Activated T-cell treated with anti-CD3 and anti-CD28 coated beads for 24 hours (primary cell): ENCODE measurements at places on chromosomes 3 and 15.

GRCh38 chr15:46034755-46035154, 399.9 kb downstream of the SQOR start:
- no peak for DNase-seq

GRCh38 chr15:66621491-66622467, 56.0 kb upstream of the LCTL start:
- no peak for DNase-seq

- no peak for DNase-seq
Measured at GRCh38 chr3:133865136-133865855, 30.4 kb downstream of the RAB6B start.

DNA sequence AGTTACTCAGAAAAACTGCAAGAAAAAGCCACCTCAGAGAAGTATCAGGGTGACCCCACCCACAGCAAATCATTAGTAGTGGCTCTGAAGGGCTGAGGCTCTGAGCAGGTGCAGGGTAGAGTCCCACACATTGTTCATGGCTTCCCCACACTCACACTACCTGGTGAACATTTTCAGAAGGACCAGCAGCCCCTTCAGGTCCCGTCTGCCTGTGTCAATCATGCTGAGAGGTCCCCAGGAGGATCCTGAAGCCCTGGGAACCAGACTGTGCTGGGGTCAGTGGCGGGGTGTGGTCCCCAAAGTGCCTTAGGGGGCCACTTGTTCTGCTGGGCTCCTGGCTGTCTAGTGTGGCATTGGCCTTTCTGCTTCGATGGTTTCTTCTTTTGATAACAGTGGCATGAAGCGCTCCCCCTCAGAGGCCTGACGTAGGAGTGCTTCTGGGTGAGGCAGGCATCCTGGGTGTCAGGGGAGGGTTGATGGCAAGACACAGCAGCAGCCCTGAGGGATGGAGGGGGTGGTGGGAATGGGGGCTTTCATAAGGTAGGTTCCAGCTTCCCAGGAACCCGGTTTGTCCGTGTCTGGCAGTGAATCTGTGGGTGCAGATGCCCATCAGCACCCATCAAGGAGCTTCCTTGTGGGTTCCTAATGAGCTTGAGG, 19.0 kb upstream of the FANCD2 start:
- no peak for DNase-seq

DNA sequence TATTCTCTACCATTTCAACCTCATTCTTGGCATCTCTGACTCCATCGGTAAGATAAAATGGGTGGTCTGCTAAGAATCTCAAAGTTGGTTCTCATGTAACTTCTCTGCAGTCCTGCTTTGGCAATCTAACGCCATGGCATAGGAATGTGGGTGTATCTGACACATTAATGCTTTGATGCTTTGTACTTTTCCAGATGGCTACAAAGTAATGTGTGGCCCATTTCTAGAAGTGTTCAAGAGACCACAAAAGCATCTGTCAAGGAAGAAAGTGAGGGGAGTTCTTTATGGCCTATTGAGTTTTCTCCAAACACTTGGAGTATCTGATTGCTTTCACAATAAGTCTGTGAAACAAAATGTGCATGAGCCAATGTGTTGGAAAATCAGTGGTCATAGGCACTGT, 339.9 kb upstream of the TGFBR2 start:
- DNase-seq = no peak

GRCh38 chr3:181007262-181007661, 17.7 kb upstream of the DNAJC19 start:
- no peak for DNase-seq

DNA sequence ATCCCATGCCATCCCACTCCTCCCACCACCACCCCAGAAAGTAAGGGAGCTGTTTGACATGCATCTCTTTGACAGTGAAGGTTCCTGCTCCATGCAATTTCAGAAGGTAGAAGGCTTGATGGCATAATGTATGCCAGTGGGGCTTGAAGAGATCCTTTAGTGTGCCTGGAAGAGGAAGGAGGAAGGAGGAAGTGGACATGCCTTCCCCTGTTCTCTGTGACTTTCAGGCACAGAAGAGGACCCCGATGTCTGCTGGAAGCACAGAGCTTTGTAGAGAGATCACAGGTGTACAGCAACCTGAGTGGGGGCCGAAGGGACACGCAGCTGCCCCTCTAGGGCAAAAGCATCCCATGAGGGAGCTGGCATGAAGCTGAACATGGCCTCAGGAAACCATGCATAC, 171.6 kb downstream of the CD47 start:
- no peak for DNase-seq

- no peak for DNase-seq
Measured at GRCh38 chr3:53153980-53154379, 7.0 kb upstream of the PRKCD start.

DNA sequence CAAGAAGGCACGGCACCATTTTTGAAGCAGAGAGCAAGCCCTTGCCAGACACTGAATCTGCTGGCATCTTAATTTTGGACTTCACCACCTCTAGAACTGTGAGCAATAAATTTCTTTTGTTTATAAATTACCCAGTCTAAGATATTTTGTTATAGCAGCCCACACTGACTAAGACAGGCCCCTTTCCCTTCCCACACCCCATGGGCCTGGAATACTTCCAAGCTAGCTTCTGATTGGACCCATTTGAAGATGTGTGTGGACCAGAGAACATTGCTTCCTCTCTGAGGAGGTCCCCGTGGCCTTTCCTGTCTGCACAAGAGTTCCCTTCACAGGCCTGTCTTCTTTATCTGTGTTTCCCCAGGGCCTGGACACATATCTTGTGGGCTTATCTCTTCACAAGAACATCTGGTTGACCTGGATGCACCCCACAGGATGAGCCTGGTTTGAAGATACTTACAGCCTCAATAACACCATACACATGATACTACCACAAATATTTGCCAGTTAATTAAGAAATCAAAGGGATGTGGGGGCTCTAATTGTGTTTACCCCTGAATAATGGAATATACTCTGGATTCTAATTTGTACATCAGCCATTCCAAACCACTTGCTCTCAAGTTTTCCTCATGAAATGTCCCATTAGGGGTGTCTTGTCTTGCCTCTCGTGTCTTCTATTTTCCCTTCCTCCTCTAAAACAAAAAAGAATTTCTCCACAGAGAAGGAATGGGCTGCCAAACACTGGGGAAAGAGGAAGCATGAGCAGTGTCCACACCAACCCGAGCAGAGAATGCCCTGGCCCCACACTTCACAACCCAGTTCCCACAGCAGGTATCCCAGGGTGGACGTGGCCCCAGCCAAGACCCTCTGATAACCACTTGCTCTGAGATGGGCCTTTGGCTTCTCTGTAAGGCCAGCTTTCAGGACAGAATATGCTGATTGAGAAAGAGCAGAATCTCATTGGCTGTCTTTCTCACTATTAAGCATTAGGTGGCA, 42.5 kb downstream of the GLB1 start:
- no peak for DNase-seq

- no peak for DNase-seq
Measured at GRCh38 chr15:62896969-62897486, 145.5 kb upstream of the TPM1 start.

DNA sequence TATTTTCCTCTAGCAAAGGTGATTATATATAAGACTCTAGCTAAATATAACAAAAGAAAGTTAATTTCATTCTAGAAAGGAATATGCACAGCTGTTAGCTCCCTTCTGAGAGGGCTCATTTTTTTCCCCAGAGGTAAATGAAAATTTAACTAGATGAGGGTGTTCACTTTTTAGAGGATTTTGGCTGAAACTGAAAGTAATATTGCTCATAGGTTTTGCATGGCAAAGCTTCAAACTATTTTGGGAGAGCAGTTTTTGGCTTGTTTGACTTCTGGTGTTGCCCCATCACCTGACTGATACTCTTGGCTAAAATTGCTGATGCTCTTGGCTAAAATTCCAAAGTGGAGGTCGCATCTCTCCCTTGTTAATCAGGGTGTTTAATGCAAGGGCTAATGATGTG, 311.9 kb downstream of the EDEM1 start:
- no peak for DNase-seq

DNA sequence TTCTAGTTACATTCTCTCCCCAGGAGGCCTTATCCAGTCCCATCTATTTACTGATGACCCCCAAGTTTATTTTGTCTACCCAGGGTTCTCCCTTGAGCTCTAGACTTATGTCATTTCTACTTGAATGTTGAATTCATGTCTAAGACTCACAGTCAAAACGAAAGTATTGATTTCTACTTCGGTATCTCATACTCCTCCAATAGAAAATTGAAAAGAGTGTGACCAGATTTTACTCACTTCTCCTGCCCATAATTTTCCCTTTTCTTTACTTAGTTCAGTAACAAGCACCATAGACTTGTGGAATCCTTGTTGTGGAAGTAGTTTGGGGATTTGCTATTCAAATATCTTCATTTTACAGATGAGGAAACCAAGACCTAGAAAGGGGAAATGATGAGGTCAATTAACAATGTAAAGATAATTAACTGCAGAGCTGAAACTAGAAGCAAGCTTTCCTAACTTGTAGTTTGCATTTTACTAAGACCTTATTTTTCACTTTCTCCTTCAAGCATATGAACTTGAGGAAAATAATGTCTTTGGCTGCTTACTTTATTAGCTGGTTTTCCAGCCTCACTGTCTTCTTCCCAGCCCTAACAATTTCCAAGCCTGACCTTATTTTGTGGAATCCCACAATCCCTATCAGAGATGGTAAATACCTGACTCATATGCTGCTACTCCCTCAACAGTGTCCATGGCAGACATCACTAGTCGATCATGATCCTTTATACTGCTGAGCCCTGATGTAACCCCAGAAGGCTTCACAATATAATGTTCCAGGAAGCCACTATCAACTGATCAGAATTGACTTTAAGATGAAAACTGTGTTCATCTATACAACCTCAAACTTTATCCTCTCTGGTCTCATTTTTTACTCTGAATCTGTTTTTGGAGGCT, 123.9 kb upstream of the AGBL1 start:
- DNase-seq = no peak

- DNase-seq = no peak
Measured at GRCh38 chr3:128094295-128095151, 29.1 kb downstream of the RUVBL1 start.
